Activated T-cell treated with anti-CD3 and anti-CD28 coated beads, Interleukin-2, amount 50 U/mL, for 48 hours (primary cell): ENCODE measurements at places on chromosomes 1 and 21.

GRCh38 chr1:234866007-234866866, 256.3 kb upstream of the IRF2BP2 start:
- DNase-seq, result no peak

GRCh38 chr1:31020007-31020790, 45.3 kb downstream of the PUM1 start:
- DNase-seq, result no peak

GRCh38 chr21:35189077-35189863, 140.2 kb upstream of the RUNX1 start:
- DNase-seq, result no peak

DNA sequence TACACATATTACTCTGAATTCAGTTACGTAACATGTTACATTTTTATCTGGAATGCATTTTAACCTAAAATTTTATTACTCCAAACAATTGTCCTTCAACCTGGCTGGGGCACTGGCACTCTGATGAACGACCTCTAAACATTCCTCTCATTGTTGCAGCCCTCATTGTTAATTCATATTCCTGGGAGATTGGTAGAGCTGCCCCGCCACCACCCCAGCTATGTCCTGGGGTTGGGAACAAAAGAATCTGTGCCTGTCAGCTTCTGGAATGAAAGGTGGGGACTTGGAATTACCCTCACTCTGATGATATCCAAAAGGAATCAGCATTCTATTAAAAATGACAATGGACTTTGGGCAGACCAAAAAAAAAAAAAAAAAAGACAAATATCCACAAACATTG, 38.0 kb upstream of the DESI2 start:
- no peak for DNase-seq

- DNase-seq, result no peak
These were observed 77.1 kb upstream of the TTC34 start for GRCh38 chr1:2878591-2878990.

GRCh38 chr1:41427916-41428737, 56.4 kb downstream of the EDN2 start:
- DNase-seq, result no peak

GRCh38 chr1:29703596-29704370, 467.5 kb downstream of the PTPRU start:
- DNase-seq, result peak; percentile 22

GRCh38 chr1:47440599-47441081, 2.8 kb downstream of the FOXD2 start:
- DNase-seq, result no peak

- peak; percentile 1 for DNase-seq
These were observed 43.3 kb upstream of the LRP8 start for GRCh38 chr1:53371121-53371666.

- no peak for DNase-seq
These were observed 11.5 kb downstream of the ELK4 start for GRCh38 chr1:205620269-205620668.
